Upper lobe of right lung (tissue), 1 donor: ENCODE measurements at places on chromosomes 3 and 15. TPM values are rescaled to one million over a fixed set of nuclear protein-coding genes. Genes with fewer than 3 reads are reported as not detected.

The MGA gene
- 39.2 TPM for total RNA-seq

The A4GNT gene
- not detected for total RNA-seq

The MAP1A gene
- total RNA-seq: 2.3 TPM

The CLDN1 gene
- total RNA-seq: 14.6 TPM

The UNC13C gene
- 0.14 TPM for total RNA-seq

The SPATA12 gene
- total RNA-seq: 0.38 TPM

The ZDHHC23 gene
- 15.0 TPM for total RNA-seq

The CCR8 gene
- not detected for total RNA-seq

DNA sequence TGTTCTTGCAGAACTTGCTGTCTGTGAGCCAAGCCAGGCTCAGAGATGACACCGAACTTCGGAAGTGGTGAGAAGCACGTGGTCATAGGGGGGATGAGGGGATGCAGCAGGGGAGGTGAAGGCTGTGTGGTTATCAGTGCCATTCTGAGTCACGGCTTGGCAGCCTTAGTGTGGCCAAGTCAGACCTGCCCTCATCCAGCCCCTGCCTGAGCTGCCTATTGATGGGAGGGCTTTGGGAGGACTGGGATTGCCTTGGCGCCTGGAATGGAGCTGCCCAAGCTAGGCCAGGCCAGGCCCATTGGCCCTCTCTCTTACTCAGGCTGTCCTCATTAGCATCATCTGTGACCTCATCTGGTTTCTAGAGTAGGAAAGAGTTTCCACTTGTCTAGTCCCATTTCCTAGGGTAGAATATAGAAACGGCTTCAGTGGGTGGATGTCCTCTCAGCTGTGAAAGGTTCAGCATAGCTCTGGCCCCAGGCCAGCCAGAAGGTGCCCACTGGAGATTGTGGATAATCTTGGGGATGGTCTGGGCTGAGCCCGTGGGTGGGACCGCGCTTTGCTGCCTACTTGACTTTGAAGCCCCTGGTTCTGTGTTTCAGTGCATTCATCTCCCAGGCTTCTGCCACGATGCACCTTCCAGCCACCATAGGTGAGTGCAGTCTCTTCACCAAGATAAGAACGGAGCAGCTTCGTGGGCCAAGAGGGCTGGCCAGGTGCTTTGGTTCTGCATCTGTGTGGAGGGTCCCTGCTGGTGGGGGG lies 7.2 kb downstream of the FAH start:
- DNase-seq: no peak

DNA sequence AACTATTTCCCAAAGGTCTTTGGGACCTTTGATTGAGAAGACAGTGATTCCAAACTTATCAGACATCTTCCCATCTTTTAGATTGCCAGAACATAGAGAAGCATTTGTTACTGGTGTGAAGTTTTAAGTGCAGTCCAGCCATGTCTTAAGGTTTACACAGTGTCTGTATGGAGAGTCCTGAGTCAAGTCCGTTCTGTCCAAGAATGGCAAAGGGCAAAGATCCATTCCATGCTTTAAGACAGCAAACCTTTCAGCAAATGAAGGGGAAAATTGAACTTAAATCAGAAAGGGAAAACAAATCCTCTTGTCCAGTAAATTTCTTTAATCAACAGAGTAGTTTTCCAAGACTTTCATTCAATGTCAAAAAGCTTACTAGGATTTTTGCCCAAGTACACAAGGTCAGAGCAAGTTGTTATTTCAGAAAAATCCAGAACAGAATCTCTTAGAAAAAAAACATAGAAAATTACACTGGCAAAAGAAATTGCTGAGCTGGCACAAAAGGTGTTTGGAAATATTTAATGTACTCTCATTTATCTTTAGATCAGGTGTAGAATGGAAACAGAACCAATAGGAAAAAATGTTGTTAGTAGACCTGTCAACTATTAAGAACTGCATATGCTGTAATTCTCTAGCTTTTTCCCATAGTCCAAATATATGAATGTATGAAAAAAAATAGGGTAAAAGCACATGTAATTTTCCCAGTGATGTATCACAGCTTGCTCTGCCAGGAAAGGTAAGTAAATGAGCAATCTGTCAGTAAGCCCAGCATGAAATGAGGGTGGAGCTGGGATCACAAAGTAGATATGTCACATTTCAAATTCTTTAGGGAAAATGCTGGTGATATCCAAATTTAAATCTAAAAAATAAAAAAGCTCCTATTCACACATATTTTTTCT lies 1099.9 kb downstream of the TUSC7 start:
- no peak for DNase-seq

GRCh38 chr3:100927775-100928174 lies 65.4 kb downstream of the ABI3BP start:
- DNase-seq: no peak

DNA sequence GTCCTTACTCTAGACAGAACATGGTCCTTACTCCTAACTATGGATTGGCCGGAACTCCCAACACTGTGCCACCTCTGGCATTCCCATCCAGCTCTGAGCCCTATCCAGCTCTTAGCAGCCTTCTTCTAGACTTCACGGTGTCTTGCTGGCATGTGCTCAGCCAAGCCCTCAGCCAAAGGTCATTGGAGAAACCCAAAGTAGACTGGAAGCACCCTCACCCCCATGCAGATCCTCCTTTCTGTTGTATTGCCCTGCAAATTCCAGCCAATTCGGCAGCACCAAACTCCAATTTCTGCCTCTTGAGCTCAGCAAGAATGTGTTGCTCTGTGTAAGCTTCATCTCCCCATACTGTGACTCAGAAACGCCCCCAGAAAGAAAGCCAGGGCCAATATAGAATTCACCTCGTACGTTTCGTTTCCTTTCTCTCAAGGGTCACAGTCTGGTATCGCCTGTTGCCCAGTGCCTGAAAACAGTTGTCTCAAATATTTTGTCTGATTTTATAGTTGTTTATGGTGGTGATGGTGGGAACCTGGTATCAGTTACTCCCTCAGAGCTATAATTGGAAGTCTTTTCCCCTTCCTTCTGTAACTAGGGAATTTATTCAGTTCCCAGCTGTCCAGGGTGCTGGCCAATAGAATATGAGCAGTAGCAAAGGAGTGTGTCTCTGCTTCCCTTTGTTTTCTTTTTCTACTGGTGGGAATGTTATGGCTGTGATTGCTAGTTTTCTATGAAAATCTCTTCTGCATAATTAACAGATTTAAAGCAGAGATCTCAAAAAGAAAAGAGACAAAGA lies 28.4 kb upstream of the EPHB3 start:
- DNase-seq: no peak

DNA sequence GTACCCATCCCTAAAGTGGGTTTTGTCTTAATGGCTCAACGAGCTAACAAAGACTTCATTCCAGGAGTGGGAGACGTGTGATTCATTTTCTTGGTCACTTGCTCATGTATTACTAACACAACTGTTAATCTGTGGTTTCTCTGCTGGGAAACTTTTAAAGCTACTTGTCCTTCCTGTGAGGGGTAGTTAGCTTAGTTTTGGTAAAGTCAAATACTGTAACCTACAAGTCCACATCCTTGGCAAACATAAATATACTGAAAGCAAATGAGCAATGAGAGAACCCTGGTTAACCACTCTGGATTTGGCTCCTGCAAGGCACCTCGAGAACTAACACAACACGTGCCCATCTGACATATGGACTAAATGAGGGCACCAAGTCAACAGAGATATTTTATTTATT lies 19.9 kb downstream of the NOX5 start:
- no peak for DNase-seq

DNA sequence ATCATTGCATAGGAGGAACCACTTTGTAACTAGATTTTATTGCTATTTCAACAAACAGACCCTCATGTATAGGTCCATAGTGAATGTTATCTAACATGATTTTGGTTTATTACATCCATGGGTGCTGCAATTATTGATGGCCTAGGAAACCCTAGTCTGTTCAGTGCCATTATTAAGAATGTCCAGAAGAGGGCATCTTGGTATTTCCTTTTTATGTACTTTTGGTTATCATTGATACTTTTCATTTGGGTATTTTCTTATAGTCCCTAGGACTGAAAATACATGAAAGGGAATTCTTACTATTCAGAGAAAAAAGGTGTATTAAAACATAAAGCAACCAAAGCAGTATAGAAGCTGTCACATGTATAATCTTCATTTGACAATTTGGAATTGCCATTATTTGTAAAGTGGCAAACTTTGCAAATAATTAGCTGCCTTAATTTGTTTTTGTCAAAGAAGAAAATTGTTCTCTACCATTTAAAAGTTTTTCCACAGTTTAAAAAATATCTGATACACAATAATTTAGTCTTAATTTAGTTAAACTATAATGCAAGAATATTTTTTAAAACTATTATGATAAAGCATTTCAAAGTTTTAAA lies 48.7 kb downstream of the CNOT10 start:
- DNase-seq: no peak

DNA sequence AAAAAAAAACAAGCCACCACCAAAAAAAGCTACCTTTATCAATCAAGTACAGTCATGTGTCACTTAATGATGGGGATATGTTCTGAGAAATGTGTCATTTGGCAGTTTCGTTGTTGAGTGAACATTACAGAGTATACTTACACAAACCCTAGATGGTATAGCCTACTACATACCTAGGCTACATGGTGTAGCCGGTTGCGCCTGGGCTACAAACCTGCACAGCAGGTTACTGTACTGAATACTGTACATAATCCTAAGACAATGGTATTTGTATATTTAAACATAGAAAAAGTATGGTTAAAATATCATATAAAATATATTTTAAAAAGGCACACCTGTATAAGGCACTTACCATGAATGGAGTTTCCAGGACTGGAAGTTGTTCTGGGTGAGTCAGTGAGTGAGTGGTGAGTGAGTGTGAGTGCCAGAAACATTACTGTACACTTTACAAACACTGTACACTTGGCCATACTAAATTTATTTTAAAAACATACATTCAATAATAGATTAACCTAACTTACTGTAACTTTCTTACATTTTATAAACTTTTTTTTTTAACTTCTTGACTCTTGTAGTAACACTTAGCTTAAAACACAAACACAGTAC lies 25.9 kb upstream of the JMJD7 start:
- DNase-seq: no peak

GRCh38 chr3:51622413-51622812 lies 48.6 kb upstream of the TEX264 start:
- DNase-seq: no peak

- no peak for DNase-seq
Measured at GRCh38 chr3:59531066-59531745, 481.4 kb upstream of the CFAP20DC start.

GRCh38 chr3:151387432-151387831 lies 2.9 kb upstream of the P2RY12 start:
- no peak for DNase-seq

- no peak for DNase-seq
Measured at GRCh38 chr3:194606941-194607340, 26.3 kb downstream of the TMEM44 start.

DNA sequence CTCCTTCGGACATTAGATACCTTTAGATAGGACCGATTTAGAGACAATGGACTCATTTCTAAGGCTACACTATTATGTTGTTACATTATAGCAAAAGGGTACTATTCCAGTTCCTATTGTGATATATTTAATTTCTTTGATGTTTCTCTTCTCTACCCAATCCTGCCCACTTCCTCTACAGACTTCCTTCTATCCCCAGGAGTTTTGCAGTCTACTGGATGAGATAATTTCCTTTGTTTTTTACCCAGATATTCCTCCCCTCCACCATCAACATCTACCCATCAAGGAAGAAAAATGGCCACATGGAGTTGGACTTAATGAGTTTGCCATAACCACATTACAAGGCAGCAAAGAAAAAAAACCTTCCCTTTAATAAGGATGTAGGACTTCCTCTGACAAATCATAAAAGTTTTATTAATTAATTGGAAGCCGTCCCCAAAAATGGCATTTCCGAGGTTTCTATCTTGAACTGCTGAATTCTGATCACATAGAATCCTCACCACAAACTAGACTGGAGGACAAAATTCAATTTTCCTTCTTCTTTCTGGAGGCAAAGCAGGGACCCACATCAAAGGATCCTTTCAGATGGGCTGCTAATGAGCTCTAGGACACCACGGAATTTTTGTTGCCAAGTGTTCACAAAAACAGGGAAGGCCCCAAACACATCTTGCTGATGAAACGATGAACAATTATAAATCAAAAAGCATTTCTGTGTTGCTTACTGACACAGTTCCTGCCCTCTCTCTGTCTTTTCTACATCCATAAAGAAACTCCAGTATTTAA lies 33.4 kb downstream of the FRMD4B start:
- no peak for DNase-seq
